Effector memory CD4-positive, alpha-beta T cell (primary cell): ENCODE measurements at places on chromosomes 12 and 14.

- no peaks in the 10 kb centered on the region for H3K27me3 ChIP-seq
- H3K4me1 ChIP-seq = no peaks in the 10 kb centered on the region
- H3K36me3 ChIP-seq = no peaks in the 10 kb centered on the region
- DNase-seq = no peak
- no peak overlapping the region for H3K27ac ChIP-seq
Observed at GRCh38 chr12:93127582-93128331, 198.7 kb upstream of the EEA1 start.

GRCh38 chr12:92486443-92487137 is 216.2 kb upstream of the PLEKHG7 start:
- H3K36me3 ChIP-seq = no peaks in the 10 kb centered on the region
- no peak overlapping the region for H3K4me3 ChIP-seq
- no peaks in the 10 kb centered on the region for H3K27me3 ChIP-seq
- no peak for DNase-seq
- H3K4me1 ChIP-seq = no peaks in the 10 kb centered on the region

DNA sequence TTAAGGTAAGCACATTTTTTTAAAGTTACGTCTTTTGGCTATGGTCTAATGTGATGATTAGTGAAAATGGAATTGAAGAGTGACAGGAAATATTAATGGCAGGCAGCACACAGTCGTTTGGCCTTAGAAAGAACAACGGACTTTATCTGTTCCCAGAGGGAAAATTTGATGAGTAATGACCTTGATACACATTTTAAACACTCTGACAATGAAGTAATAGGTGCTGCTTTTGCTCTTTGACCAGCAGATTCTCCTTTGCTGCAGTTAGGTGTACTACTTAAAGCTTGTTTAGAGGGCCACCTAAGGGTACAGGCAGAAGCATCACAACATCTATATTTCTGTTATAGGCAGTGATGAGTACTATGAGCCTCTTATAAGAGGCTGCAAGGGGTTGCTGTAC is 27.1 kb upstream of the RNU6-8 start:
- H3K36me3 ChIP-seq = no peaks in the 10 kb centered on the region
- no peaks in the 10 kb centered on the region for H3K27me3 ChIP-seq
- DNase-seq = no peak

GRCh38 chr12:120630104-120630892 is 10.1 kb upstream of the CABP1 start:
- DNase-seq = no peak
- H3K27ac ChIP-seq = no peak overlapping the region
- H3K4me3 ChIP-seq = no peak overlapping the region
- H3K27me3 ChIP-seq = no peaks in the 10 kb centered on the region
- no peaks in the 10 kb centered on the region for H3K36me3 ChIP-seq

DNA sequence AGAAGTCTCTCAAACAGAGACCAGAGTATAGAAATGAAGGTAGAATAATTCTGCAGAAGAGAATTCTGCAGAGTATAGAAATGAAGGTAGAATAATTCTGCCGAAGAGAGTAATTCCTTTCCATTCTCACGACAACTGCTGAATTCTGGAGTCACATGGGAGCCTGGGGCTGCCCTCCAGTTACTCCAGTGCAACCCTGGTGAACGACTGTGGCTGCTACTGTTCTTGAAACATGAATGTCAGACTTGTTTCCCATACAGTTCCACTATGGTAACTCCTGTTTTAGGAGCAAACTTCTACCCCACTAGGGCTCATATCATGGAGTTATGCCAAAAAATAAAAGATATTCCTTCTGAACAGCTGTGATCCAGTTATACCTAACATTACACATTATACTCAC is 164.4 kb downstream of the KICS2 start:
- no peak for DNase-seq
- no peak overlapping the region for H3K27ac ChIP-seq
- no peaks in the 10 kb centered on the region for H3K36me3 ChIP-seq
- H3K4me3 ChIP-seq = no peak overlapping the region
- no peaks in the 10 kb centered on the region for H3K27me3 ChIP-seq

DNA sequence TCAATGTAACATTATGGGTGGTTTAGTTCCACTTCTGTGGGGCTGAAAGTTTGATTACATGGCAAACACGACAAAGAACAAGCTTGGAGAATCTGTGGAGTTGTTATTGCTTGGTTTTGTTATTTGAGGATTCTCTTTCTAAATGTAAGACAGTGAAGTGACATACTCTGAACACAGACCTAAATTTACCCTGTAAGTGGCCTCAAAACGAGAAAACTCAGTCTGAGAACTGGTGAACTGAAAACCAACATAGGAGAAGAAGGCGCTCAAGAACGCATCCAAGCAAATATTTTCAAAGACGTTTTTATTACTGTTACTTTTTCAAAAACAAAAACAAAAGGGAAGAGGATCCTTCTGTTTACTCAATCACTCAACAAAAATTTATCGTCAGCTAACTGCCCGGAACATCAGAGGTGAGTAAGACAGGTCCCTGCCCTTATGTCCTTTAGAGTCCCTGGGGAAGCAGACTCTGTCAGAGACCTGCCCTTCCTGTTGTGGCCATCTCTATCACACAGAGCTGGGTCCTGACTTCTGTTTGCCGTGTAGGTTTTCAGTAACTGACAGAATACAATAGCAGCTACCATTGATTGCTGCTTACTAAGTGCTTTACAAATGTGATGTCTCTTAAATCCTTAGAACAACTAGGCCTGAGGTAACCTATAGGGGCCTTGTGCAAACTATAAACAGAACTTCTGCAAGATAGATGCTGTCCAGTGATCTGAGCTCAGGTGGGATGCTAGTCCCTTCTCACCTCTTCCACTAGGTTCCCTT is 79.3 kb upstream of the C12orf71 start:
- no peaks in the 10 kb centered on the region for H3K36me3 ChIP-seq
- no peak for DNase-seq
- no peaks in the 10 kb centered on the region for H3K4me1 ChIP-seq
- no peak overlapping the region for H3K27ac ChIP-seq

- no peaks in the 10 kb centered on the region for H3K36me3 ChIP-seq
- H3K4me1 ChIP-seq = no peaks in the 10 kb centered on the region
- H3K4me3 ChIP-seq = no peak overlapping the region
- no peak for DNase-seq
- no peaks in the 10 kb centered on the region for H3K27me3 ChIP-seq
- H3K27ac ChIP-seq = no peak overlapping the region
Observed at GRCh38 chr12:56230432-56231183, 757 bp downstream of the SLC39A5 start.

GRCh38 chr12:120702637-120703036 is 7.6 kb upstream of the UNC119B start:
- no peaks in the 10 kb centered on the region for H3K27me3 ChIP-seq
- no peak overlapping the region for H3K27ac ChIP-seq
- peaks cover 43% of the 10 kb centered on the region for H3K36me3 ChIP-seq
- DNase-seq = no peak
- H3K4me1 ChIP-seq = no peaks in the 10 kb centered on the region

DNA sequence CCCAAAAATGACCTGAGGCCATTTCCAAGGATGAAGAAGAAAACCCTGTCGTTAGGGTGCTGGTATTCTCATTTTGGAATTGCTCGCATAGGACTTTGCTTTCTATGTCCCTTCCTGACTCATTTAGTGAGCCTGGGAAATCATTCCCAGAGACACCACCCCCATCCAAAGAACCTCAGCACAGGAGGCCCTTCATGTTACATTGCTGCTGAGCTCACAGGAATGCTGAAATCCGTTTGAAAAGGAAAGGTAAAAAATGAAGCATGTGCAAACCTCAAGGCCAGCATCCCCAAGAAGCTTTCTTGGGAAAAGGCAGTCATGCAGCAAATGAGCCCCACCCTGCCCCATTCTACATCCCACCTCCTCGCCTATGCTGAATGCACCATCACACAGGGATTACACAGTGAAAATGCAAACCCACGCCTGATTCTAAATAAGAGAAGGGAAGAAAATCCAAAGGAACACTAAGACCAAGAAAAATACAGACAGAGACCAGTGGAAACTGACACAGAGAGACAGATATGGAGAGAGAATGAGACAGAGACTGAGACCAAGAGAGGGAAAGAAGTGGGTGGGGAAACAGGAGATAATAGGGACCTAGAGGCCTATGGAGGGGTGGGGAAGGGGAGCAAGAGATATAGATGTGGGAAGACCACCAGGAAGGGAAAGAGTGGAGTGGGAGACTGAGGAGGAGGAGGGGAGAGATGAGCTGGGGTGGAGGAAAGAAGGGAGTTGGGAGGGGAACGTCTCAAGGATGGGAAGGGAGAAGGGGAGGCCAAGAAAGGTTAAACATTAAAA is 33.5 kb downstream of the NIN start:
- H3K4me3 ChIP-seq = no peak overlapping the region
- H3K27me3 ChIP-seq = no peaks in the 10 kb centered on the region
- H3K36me3 ChIP-seq = peaks cover 7% of the 10 kb centered on the region

DNA sequence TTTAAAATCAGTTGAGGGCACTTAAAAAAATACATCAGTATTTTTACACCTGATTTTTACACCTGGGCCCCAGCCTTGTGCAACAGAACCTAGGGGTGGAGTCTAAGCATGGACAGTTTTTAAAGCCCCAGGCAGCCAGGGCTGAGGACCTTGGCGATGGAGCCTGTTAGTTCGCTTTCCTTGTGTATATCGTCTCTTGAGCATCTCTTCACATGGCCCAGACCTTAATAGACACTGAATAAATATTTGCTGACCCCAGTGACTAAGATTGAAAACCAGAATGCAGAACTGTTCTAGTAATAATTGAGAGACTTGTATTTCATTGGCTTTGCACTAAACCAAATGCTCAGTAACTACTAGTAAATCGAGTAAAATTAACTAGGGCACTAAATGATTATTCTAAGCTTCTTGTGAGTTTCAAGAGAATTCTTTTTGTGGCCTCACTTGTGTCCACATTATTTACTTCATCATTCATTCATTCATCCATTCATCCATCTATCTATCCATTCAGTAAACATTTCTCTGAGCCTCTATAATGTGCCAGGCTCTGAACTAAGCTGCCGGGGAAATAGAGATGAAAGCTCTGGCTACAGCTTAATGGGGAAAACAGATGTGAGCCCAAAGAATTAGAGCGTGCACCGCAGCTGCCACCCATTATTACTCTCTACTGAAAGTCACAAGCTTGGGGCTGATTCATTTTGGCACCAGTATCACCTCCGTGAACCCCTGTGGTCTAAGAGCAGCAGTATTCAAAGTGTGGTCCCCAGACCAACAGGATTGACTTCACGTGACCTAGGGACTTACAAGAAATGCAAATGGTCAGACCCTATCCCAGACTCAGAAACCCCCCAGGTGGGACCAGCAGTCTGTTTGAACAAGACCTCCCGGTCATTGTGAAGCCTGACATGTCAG is 30.7 kb upstream of the BCL7A start:
- no peaks in the 10 kb centered on the region for H3K36me3 ChIP-seq
- H3K4me1 ChIP-seq = no peaks in the 10 kb centered on the region
- H3K4me3 ChIP-seq = no peak overlapping the region
- no peak overlapping the region for H3K27ac ChIP-seq

- no peak overlapping the region for H3K27ac ChIP-seq
- no peaks in the 10 kb centered on the region for H3K4me1 ChIP-seq
- no peak overlapping the region for H3K4me3 ChIP-seq
- H3K36me3 ChIP-seq = no peaks in the 10 kb centered on the region
Observed at GRCh38 chr12:111352296-111352993, 16.4 kb downstream of the PHETA1 start.

DNA sequence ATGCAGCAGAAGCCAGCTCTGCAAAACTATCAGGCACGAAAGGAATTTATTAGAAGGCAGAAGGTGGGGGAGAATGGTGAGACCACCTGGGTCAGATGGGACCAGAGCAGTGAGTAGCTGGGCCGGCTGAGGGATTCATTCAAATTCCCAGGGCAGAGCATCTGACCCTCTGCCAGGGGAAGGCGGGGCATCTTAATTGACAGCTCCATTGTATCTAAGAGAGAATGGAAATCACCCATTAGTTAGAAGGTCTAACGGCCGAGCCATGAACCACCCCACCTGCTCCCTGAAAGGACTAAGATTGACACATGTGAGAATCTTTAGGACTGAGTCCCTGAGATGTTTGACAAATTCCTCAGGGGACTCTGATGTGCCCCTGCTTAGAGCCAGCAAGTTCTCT is 83.7 kb downstream of the PHETA1 start:
- no peaks in the 10 kb centered on the region for H3K27me3 ChIP-seq
- no peaks in the 10 kb centered on the region for H3K36me3 ChIP-seq
- no peaks in the 10 kb centered on the region for H3K4me1 ChIP-seq
- no peak for DNase-seq
- no peak overlapping the region for H3K4me3 ChIP-seq

- no peak overlapping the region for H3K27ac ChIP-seq
- no peak for DNase-seq
- no peak overlapping the region for H3K4me3 ChIP-seq
- H3K4me1 ChIP-seq = no peaks in the 10 kb centered on the region
- H3K36me3 ChIP-seq = no peaks in the 10 kb centered on the region
Observed at GRCh38 chr12:3416670-3417069, 74.3 kb upstream of the PRMT8 start.

GRCh38 chr14:33792720-33793368 is 158.0 kb downstream of the EGLN3 start:
- H3K27ac ChIP-seq = no peak overlapping the region
- no peaks in the 10 kb centered on the region for H3K27me3 ChIP-seq
- no peaks in the 10 kb centered on the region for H3K4me1 ChIP-seq
- H3K36me3 ChIP-seq = no peaks in the 10 kb centered on the region
- peak; percentile 9 for DNase-seq

GRCh38 chr14:53924753-53925152 is 31.9 kb downstream of the BMP4 start:
- no peak overlapping the region for H3K4me3 ChIP-seq
- H3K27me3 ChIP-seq = no peaks in the 10 kb centered on the region
- H3K36me3 ChIP-seq = no peaks in the 10 kb centered on the region
- H3K4me1 ChIP-seq = no peaks in the 10 kb centered on the region
- no peak for DNase-seq
- H3K27ac ChIP-seq = no peak overlapping the region

- H3K27me3 ChIP-seq = no peaks in the 10 kb centered on the region
- no peaks in the 10 kb centered on the region for H3K4me1 ChIP-seq
- no peak overlapping the region for H3K27ac ChIP-seq
- no peaks in the 10 kb centered on the region for H3K36me3 ChIP-seq
- DNase-seq = no peak
- H3K4me3 ChIP-seq = no peak overlapping the region
Observed at GRCh38 chr12:19946550-19946949, 421.8 kb upstream of the PDE3A start.

GRCh38 chr12:92597997-92598396 is 104.8 kb upstream of the PLEKHG7 start:
- H3K27ac ChIP-seq = no peak overlapping the region
- DNase-seq = no peak
- H3K27me3 ChIP-seq = no peaks in the 10 kb centered on the region
- no peak overlapping the region for H3K4me3 ChIP-seq
- H3K4me1 ChIP-seq = peaks cover 17% of the 10 kb centered on the region

GRCh38 chr14:22977684-22978486 is 4.5 kb downstream of the AJUBA start:
- DNase-seq = no peak
- H3K27me3 ChIP-seq = no peaks in the 10 kb centered on the region
- H3K4me1 ChIP-seq = peaks cover 17% of the 10 kb centered on the region

- H3K4me1 ChIP-seq = peaks cover 24% of the 10 kb centered on the region
- H3K27me3 ChIP-seq = no peaks in the 10 kb centered on the region
- no peak for DNase-seq
- no peak overlapping the region for H3K4me3 ChIP-seq
- no peak overlapping the region for H3K27ac ChIP-seq
Observed at GRCh38 chr14:65835501-65835900, 423.0 kb downstream of the FUT8 start.
